Pancreas (tissue), 10 donors: ENCODE measurements at places on chromosomes 1 and 21. TPM values are rescaled to one million over a fixed set of nuclear protein-coding genes. Genes with fewer than 3 reads are reported as not detected.

DNA sequence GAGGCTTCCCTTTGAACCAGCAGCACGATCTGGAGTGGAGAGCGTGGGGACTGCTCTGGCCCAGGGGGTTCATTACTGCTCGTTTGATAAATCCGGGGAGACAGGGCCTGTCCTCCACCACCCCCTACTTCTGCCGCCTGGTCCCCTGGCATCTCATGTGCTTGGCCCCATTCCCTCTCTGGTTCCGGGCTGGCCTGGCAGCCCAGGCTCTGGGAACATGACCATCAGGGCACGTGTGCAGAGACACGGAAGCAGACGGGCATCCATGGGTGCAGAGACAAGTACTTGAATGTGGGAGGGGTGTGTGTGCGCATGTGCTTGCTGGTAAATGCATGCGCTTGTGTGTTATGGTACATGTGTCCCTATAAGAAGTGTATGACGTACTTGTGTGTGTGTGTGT lies 75.5 kb downstream of the KIRREL1 start:
- DNase-seq = no peak

- no peak for DNase-seq
Observed at GRCh38 chr21:35048183-35048601, 910 bp downstream of the RUNX1 start.

Gene RIMS3
- 0.78 TPM for total RNA-seq

DNA sequence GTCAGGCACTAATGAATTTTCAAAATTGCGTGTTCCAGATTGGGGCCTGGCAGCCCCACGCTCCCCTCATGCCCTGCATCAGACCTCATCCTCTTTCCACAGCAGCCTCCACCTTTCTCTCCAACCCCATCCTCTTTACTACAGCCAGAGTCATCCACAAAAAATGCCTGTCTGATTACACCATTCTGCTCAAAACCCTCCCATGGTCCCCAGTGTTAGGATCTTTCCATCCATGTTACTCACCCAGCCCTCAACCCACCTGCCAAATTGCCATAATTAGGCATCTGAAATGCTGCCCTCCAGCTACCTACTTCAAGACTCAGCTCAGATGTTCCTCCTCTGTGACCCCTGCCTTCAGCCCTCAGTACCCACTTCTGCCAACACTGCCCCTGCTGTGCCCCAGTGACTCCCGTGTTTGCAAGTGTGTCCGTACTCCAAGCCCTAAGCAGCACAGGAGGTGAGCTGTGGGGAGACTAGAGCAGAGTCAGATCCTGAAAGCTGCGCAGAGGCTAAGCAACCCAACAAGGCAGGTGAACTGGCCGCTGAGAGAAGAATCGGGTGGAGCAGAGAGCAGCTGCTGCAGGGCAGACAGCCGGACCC lies 715 bp upstream of the ARTN start:
- DNase-seq = no peak

GRCh38 chr1:150477320-150477719 lies 9.9 kb upstream of the TARS2 start:
- DNase-seq = no peak

DNA sequence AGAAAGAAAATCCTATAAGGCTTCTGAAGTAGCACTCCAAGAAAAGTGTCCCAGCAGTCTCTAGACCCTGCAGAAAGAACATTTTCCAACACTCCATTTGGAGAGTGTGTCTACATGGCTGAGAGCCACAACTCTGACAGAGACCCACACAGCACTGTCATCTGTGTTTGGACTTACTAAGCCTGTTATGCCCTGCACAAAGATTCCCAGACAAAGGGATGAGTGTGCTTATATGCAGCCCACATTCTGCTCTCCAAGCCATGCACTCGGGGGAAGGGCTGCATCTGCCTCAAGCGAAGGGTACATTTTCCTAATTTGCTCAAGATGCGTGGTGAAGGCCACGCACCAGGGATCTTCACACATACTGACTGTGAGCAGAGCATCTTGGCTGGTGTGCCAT lies 24.4 kb upstream of the SLAMF6 start:
- DNase-seq = no peak

DNA sequence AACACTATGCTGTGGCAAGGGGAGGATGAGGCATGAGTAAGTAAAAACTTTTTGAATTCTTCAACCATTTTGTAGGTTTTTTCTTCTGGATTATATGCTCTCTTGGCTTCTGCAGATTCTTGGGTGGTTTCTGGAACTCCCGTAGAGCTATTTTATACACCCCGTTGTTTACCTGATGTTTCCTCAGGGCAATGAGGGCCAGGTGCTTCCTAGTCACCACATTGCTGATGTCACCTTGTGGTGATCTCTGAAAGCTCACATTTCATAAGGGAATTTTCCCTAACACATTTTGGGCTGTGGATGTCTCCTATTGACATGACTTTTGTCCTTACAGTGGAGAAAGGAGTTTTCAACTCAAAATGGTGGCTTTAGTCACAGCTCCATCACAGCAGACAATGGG lies 356.6 kb downstream of the PLA2G4A start:
- no peak for DNase-seq

GRCh38 chr1:205279986-205280385 lies 41.6 kb downstream of the NUAK2 start:
- no peak for DNase-seq

DNA sequence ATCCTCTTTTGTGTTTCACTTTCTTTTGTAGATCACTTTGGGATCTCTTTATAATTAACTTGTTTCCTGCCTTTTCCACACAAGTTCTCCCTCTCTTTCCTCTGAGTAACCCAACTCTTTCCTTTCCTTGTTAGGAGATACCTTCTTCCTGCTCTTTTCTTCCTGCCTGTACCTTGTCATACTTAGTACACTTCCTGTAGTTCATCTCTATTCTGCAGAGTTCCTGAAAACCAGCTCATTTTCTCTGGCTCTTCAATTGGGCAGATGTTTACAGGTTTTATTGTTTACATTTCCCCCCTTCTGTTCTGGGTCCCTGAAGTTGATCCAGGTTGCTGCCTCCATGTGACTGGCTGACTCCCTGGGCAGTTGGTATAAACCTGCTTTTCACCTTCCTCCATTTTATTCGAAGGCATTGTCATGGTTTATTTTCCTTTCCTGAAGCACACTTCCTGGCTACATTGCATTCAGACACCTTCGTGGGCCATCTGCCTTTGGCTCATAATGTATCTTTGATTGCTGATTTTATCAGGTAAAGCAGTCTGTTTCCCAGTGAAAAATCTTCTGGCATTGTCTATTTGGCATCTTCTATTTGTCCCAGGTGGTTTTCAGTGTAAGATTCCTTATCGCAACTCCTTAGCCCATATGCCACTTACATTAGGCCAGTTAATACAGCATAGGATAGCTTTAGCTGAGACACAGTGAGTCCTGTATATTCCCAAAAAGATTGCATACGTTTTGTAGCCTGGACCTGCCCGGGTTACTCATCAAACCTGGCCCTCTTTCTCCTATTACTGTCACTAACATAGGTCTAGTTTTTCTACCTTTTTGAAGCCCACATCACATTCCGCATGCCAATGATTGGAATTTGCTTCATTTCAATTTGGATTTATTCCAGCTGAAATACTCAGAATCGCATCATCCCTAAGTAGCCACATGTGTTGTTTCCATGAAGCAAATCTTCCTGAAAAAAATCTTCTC lies 15.4 kb downstream of the CTH start:
- DNase-seq = no peak

Gene C1orf141
- total RNA-seq = not detected

Gene CD53
- total RNA-seq = 34.2 TPM
